ENCODE measurements at places on chromosomes 1 and 21. TPM values are rescaled to one million over a fixed set of nuclear protein-coding genes. Genes with fewer than 3 reads are reported as not detected.

The SH3D21 gene
- 1.6 TPM for total RNA-seq

DNA sequence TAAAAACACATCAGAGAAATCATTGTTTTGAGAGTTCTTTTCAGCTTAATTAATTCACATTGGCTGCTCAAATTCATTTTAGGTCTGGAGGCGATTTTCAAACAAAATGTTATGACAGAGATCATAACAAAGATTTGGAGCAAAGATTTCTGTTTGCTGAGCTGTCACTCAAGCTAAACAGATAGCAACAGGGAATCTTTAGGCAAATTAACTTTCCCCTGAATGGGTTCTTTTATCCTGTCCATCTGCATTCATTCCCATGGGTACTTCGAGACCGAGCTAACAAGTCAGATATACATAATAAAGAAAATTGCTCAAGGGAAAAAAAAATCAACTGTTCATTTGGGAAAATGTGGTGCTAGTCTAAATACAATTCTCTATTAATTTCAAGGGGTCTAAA is 30.2 kb upstream of the CA6 start:
- DNase-seq = no peak

The OXCT2 gene
- total RNA-seq = 1.3 TPM

The SF3B4 gene
- total RNA-seq = 24.8 TPM

DNA sequence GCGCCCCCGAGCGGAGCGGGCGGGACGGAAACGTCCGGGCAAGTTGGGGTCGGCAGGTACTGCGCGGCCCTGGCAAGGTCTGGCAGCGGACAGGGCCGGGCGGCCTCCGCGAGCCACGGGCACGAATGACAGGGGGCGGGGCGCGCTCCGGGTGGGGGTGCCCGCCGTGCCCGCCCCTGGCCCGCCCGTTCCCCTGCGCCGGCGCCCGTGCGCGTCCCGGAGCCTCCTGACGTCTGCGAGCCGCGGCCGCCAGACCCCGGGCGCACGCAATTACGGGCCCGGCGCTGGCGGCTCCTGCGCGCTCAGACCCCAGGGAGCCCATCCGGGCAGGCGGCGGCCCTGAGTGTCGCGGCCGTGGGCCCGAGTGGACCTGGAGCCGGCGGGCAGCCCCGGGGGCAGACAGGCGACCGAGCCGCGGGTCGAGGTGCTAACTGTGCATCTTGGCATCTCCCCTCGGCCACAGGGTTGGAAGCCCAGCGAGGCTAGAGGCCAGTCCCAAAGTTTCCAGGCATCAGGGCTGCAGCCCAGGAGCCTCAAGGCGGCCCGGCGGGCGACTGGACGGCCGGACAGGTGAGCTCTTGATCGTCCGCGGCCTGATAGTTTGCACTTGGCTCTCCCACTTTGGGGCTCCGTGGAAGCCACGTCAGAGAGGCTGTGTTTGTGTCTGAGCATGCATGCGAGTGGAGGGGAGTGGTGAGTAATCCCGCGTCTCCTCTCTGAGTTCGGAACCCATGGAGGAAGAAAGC is 918 bp downstream of the MIB2 start:
- peak; percentile 76 for DNase-seq

GRCh38 chr1:226657895-226658545 is 81.1 kb downstream of the ITPKB start:
- no peak for DNase-seq

Data from Right ventricle myocardium inferior (tissue), 1 donor.